ENCODE measurements at places on chromosomes 11 and 22. TPM values are rescaled to one million over a fixed set of nuclear protein-coding genes. Genes with fewer than 3 reads are reported as not detected.

Gene OR10D3
- not detected for total RNA-seq

Gene SLC1A2
- 0.12 TPM for total RNA-seq

Gene VWCE
- 0.28 TPM for total RNA-seq

Gene LUZP2
- total RNA-seq = not detected

Gene MYRF
- total RNA-seq = 18.9 TPM

Gene SYCE3
- not detected for total RNA-seq

Gene RIMBP3C
- 0.28 TPM for total RNA-seq

Gene NELL1
- total RNA-seq = not detected

Gene KCTD14
- 1.6 TPM for total RNA-seq

Gene IFT27
- total RNA-seq = 19.5 TPM

Gene KRTAP5-9
- total RNA-seq = not detected

Gene SGSM1
- 1.1 TPM for total RNA-seq

Gene NLRP10
- not detected for total RNA-seq

Gene SAA4
- not detected for total RNA-seq

Gene FZD4
- 1.8 TPM for total RNA-seq

Gene FUT4
- 2.9 TPM for total RNA-seq

Gene NRXN2
- total RNA-seq = 0.13 TPM

Gene PYGM
- 0.69 TPM for total RNA-seq

Gene GTF2H1
- total RNA-seq = 35.8 TPM

Gene JOSD1
- total RNA-seq = 31.2 TPM

Gene TNNT3
- total RNA-seq = 0.15 TPM

Gene MIOX
- not detected for total RNA-seq

Gene UEVLD
- total RNA-seq = 16.6 TPM

All from A549 treated with dexamethasone at 1 μM for 4 hours (cell line).